ENCODE measurements at places on chromosomes 12 and 14. TPM values are rescaled to one million over a fixed set of nuclear protein-coding genes. Genes with fewer than 3 reads are reported as not detected.

The LRTM2 gene
- total RNA-seq = not detected

The FGF6 gene
- not detected for total RNA-seq

The GEMIN2 gene
- 24.2 TPM for total RNA-seq

The MIP gene
- not detected for total RNA-seq

The PIWIL1 gene
- total RNA-seq = not detected

The IRAK3 gene
- 3.6 TPM for total RNA-seq

The ASIC1 gene
- total RNA-seq = 0.72 TPM

The CATSPERB gene
- not detected for total RNA-seq

The PLCZ1 gene
- not detected for total RNA-seq

The DBX2 gene
- not detected for total RNA-seq

The SYNJ2BP gene
- 21.0 TPM for total RNA-seq

The CISTR gene
- not detected for total RNA-seq

The TC2N gene
- total RNA-seq = 0.29 TPM

The SRSF5 gene
- 157 TPM for total RNA-seq

The TNS2 gene
- total RNA-seq = 76.0 TPM

The RHOJ gene
- 3.8 TPM for total RNA-seq

The ANO4 gene
- not detected for total RNA-seq

The IFI27 gene
- total RNA-seq = 87.8 TPM

The INF2 gene
- 46.6 TPM for total RNA-seq

The GLIPR1L1 gene
- not detected for total RNA-seq

The ANKS1B gene
- total RNA-seq = 2.2 TPM

The MYO1H gene
- total RNA-seq = not detected

The NANOG gene
- under 0.01 TPM for total RNA-seq

The KCNH3 gene
- total RNA-seq = not detected

The LMNTD1 gene
- not detected for total RNA-seq

The KCNK10 gene
- total RNA-seq = under 0.01 TPM

The LTB4R gene
- 1.8 TPM for total RNA-seq

The TBX3 gene
- total RNA-seq = 11.9 TPM

The PRH1 gene
- 31.2 TPM for total RNA-seq

The KICS2 gene
- 5.4 TPM for total RNA-seq

The FAM222A gene
- 0.36 TPM for total RNA-seq

The SMARCD1 gene
- 50.3 TPM for total RNA-seq

The PRR13 gene
- total RNA-seq = 64.2 TPM

The RTL1 gene
- total RNA-seq = not detected

The SERPINA3 gene
- total RNA-seq = 5.1 TPM

The PTPN21 gene
- total RNA-seq = 18.0 TPM

The SINHCAF gene
- 11.2 TPM for total RNA-seq

The TAS2R8 gene
- total RNA-seq = 0.36 TPM

The FAM181A gene
- not detected for total RNA-seq

The ENO2 gene
- total RNA-seq = 13.4 TPM

The POTEG gene
- total RNA-seq = 0.36 TPM

The PLA2G1B gene
- not detected for total RNA-seq

The NRL gene
- total RNA-seq = 1.5 TPM

The TAS2R20 gene
- 5.4 TPM for total RNA-seq

Data from osteoblast (primary cell).